Subcutaneous preadipocyte (primary cell): ENCODE measurements at places on chromosomes 11 and 22. TPM values are rescaled to one million over a fixed set of nuclear protein-coding genes. Genes with fewer than 3 reads are reported as not detected.

OR52I1 gene
- not detected in 2 replicates for total RNA-seq

PIWIL4 gene
- 1.8 TPM in 2 replicates for total RNA-seq

ASRGL1 gene
- total RNA-seq, result not detected in 2 replicates

OR52H1 gene
- total RNA-seq, result not detected in 2 replicates

GRM5 gene
- total RNA-seq, result under 0.01 TPM in 2 replicates

LRRC32 gene
- 29.7 and 36.7 TPM in 2 replicates for total RNA-seq

LIPT2 gene
- 2.0 and 3.3 TPM in 2 replicates for total RNA-seq

MYBPC3 gene
- not detected in 2 replicates for total RNA-seq

IL18 gene
- total RNA-seq, result not detected in 2 replicates

PRG3 gene
- not detected in 2 replicates for total RNA-seq

IGLL1 gene
- not detected in 2 replicates for total RNA-seq

APOA1 gene
- not detected in 2 replicates for total RNA-seq

YPEL1 gene
- 0.20 and 0.37 TPM in 2 replicates for total RNA-seq

SCGB1D2 gene
- total RNA-seq, result not detected in 2 replicates

SMCO4 gene
- 5.1 and 6.6 TPM in 2 replicates for total RNA-seq

NCAM1 gene
- 0.20 and 0.37 TPM in 2 replicates for total RNA-seq

POTEH gene
- total RNA-seq, result not detected in 2 replicates

ARHGAP20 gene
- 2.0 and 6.2 TPM in 2 replicates for total RNA-seq

SMIM35 gene
- total RNA-seq, result not detected in 2 replicates

MRGPRE gene
- total RNA-seq, result 0.20 and 0.73 TPM in 2 replicates

CCS gene
- total RNA-seq, result 30.9 and 36.0 TPM in 2 replicates

VPREB1 gene
- total RNA-seq, result not detected in 2 replicates

THRSP gene
- not detected in 2 replicates for total RNA-seq

PKNOX2 gene
- total RNA-seq, result under 0.01 and 0.20 TPM in 2 replicates

CDC42EP2 gene
- total RNA-seq, result 49.6 and 58.8 TPM in 2 replicates

NAV2 gene
- total RNA-seq, result 29.8 and 32.6 TPM in 2 replicates

ABCC8 gene
- total RNA-seq, result not detected in 2 replicates

SYTL2 gene
- total RNA-seq, result 4.1 and 8.1 TPM in 2 replicates

ARVCF gene
- 2.6 and 3.3 TPM in 2 replicates for total RNA-seq

NAALAD2 gene
- total RNA-seq, result 0.73 and 0.98 TPM in 2 replicates

MS4A3 gene
- not detected in 2 replicates for total RNA-seq

P2RY6 gene
- total RNA-seq, result not detected in 2 replicates

PLA2G6 gene
- total RNA-seq, result 12.5 and 14.1 TPM in 2 replicates

NXPE1 gene
- not detected in 2 replicates for total RNA-seq

LRRC4C gene
- not detected in 2 replicates for total RNA-seq

TENM4 gene
- total RNA-seq, result 5.9 and 8.6 TPM in 2 replicates

SMC1B gene
- under 0.01 TPM in 2 replicates for total RNA-seq

APLNR gene
- total RNA-seq, result not detected in 2 replicates

FGF3 gene
- not detected in 2 replicates for total RNA-seq

MMP13 gene
- total RNA-seq, result not detected in 2 replicates

OR4D5 gene
- not detected in 2 replicates for total RNA-seq

SAA4 gene
- not detected in 2 replicates for total RNA-seq

TTLL1 gene
- total RNA-seq, result 6.1 and 9.9 TPM in 2 replicates

SLC22A9 gene
- total RNA-seq, result not detected in 2 replicates

EXPH5 gene
- total RNA-seq, result under 0.01 and 0.39 TPM in 2 replicates

ZNF214 gene
- 1.2 and 1.8 TPM in 2 replicates for total RNA-seq

TRIM6 gene
- total RNA-seq, result 2.0 and 2.6 TPM in 2 replicates

OR2D2 gene
- total RNA-seq, result under 0.01 and 0.78 TPM in 2 replicates
